Activated naive CD8-positive, alpha-beta T cell treated with anti-CD3 and anti-CD28 coated beads, Interleukin-2, amount 50 U/mL, for 16 hours (primary cell): ENCODE measurements at places on chromosomes 4 and X.

GRCh38 chr4:122797405-122798094 is 29.1 kb upstream of the FGF2 start:
- DNase-seq, result no peak

GRCh38 chr4:176762661-176763308 is 29.9 kb downstream of the VEGFC start:
- DNase-seq, result no peak

GRCh38 chrX:155028129-155028528 is 1.5 kb downstream of the FUNDC2 start:
- DNase-seq, result no peak

DNA sequence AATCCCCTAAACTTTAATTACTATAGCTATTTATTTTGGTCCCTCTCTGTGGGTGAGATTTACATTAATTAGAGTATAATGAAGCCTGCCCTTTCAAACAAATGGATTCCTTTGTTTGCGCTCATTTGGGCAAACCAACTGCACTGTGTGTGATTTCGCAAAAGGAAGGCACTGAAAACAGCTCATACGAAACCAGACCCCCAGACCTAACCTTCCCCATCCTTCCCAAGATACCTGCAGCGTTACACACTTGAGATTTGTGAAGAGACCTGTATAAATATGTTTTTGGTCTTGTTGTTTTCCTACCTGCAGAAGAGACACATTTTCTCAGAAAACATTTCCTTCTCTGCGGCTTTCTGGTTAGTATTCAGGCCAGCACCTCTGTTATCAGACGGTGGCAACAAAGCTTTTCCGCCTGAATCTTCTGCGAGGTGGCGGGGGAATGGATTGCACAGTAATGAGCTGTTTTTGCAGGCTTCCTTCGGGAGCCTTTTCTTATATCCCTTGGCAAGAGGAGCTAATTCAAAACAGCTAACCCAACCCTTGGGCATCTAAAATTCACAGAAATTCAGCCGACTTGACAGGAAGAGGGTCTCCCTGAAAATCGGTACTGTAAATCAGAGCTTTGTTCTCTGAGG is 47.6 kb downstream of the CBLL2 start:
- no peak for DNase-seq

DNA sequence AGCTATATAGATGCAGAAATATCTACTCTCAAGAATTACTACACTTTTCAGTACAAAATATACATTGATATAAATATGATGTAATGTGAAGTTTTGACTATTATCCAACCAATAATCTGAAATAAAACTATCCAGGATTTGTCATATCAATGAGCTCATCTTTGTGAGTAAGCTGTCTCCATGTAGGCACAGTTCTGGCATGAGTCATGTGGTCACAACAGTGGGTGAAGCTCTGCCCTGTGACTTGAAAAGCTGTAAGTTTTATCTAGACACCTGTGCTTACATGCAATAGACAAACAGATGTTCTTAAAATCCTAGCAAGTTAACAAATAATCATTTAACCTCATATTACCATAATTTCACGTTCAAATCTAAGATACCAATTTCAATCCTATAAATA is 192.7 kb downstream of the GABRG1 start:
- DNase-seq, result no peak

GRCh38 chr4:65747386-65747785 is 77.1 kb upstream of the EPHA5 start:
- DNase-seq, result no peak

- no peak for DNase-seq
Measured at GRCh38 chr4:185390941-185391340, 4.8 kb downstream of the LRP2BP start.

DNA sequence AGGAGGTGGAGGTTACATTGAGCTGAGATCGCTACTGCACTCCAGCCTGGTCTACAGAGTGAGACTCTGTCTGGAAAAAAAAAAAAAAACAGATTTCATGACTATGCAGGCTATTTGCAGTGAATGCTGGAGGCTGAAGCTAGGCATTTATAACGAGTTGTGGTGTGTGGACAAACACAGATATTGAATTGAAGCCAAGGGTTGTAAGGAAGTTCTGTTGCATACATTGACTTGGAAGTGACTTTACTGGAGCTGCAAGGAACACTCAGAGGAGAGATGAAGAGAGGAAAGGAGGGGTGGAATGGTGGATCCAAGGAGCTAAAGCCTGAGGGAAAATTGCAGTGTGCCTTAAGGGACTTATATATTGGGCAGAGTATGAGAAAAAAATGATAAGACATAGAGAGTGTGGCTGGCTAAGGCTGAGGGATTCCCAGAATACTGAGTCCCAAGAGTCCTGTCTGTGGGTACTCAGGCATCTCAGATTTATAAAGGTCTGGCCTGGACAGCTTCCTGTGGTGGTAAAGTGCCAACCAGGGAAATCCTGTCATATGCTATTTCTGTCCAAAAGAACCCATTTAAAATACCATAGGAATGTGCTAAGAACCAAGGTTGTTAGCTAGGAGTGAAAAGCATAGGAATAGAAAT is 87.8 kb upstream of the GUCY1A1 start:
- no peak for DNase-seq

DNA sequence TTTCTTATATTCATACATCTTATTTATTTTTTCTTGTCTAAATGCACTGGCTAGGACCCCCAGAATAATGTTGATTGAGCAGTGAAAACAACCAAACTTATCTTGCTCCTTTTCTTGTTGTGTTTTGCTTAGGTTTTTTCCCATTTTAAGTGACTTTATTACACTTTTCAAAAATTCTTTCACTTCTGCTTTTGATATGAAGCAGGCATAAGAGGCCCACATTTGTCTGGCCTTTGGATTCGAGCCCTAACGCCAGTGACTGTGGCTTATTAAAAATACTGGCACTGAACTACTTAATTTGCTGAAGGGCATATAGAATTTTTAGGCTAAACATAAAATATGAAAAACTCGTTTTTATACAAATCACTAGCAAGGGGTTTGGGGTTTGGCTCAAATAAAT is 197.0 kb downstream of the ASB9 start:
- no peak for DNase-seq

DNA sequence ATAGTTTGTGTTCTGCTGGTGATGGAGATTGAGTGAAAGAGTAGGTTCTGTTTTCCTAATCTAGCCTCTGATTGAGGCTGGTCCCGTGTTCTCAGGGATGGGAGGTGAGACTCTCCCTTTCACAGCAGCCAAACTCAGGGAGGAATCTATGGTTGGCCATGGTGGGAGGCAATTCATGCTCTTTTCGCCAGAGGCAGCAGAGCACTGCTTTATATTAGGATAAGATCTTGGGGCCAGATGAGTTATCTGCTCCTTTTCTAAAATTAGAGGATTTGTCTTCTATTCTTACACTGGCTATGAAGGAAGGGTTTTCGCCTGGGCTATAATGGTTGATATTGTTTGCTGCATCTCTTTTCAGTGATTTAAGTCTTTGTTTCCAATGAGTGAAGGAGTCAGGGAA is 63.9 kb upstream of the NLGN4X start:
- DNase-seq, result no peak

GRCh38 chrX:24877854-24878650 is 137.7 kb downstream of the ARX start:
- no peak for DNase-seq

- DNase-seq, result no peak
Measured at GRCh38 chr4:179465131-179465797, 2023.0 kb upstream of the AGA start.

- no peak for DNase-seq
Measured at GRCh38 chr4:117422297-117422696, 336.9 kb upstream of the TRAM1L1 start.

GRCh38 chrX:68832101-68832416 is 3.2 kb downstream of the EFNB1 start:
- no peak for DNase-seq

GRCh38 chrX:23662853-23663252 is 4.4 kb upstream of the PRDX4 start:
- no peak for DNase-seq

- no peak for DNase-seq
Measured at GRCh38 chrX:132591719-132592275, 103.0 kb upstream of the MBNL3 start.

- DNase-seq, result no peak
Measured at GRCh38 chr4:137545461-137545861, 13.2 kb upstream of the PCDH18 start.

- no peak for DNase-seq
Measured at GRCh38 chrX:24927372-24927771, 88.4 kb downstream of the ARX start.

- DNase-seq, result no peak
Measured at GRCh38 chrX:8586953-8587352, 122.3 kb downstream of the VCX3B start.

DNA sequence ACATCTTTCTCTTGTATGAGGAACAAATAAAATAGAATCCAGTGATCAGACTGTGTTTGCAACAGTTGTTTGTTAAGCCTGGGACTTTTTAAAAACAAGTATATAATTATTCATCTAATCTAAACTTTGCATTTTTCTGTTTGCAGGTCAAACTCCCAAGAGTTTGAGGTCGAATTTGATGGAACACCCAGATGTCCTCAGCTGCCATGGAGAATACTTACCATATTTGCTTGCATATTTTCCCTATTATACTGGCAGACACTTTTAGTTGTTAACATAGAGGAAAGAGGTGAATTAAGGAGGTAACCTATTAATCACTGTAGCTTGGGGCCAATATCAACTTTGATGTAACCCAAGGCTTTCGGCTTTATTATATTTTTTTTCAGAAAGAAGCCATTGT is 401.5 kb upstream of the DIPK2B start:
- no peak for DNase-seq

GRCh38 chr4:78213218-78213617 is 156.1 kb downstream of the FRAS1 start:
- DNase-seq, result no peak

DNA sequence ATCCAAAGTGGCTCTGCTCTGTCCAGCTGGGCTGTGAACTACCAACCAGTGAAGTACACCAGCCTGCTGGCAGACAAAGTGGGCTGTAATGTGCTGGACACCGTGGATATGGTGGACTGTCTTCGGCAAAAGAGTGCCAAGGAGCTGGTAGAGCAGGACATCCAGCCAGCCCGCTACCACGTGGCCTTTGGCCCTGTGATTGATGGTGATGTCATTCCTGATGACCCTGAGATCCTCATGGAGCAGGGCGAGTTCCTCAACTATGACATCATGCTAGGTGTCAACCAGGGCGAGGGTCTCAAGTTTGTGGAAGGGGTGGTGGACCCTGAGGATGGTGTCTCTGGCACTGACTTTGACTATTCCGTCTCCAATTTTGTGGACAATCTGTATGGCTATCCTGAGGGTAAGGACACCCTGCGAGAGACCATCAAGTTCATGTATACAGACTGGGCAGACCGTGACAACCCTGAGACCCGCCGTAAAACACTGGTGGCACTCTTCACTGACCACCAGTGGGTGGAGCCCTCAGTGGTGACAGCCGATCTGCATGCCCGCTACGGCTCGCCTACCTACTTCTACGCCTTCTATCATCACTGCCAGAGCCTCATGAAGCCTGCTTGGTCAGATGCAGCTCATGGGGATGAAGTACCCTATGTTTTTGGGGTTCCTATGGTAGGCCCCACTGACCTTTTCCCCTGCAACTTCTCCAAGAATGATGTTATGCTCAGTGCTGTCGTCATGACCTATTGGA is 22.6 kb downstream of the NLGN3 start:
- no peak for DNase-seq

GRCh38 chr4:124958847-124959246 is 246.3 kb upstream of the ANKRD50 start:
- DNase-seq, result no peak

GRCh38 chrX:56221101-56221500 is 11.1 kb upstream of the KLF8 start:
- no peak for DNase-seq

- no peak for DNase-seq
Measured at GRCh38 chr4:81652069-81652478, 180.4 kb upstream of the RASGEF1B start.

DNA sequence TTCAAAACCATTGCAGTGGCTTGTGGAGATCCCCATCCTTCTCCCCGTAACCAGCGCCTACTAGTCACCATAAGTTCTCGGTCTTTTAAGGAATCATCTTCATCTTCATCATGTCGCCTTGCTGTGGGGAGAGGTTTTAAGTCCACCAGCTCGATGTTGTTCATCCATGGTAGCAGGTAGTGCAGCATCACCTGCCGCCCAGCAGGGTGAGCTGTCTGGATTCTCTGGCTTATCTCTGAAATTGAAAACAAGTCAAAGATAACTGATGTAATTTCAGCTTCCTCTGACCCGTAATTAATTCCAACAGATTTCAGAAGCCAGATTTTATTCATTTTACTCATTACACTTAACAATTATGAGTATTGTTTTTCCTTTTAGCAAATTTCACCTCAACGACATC is 67.4 kb downstream of the ZAR1 start:
- no peak for DNase-seq

DNA sequence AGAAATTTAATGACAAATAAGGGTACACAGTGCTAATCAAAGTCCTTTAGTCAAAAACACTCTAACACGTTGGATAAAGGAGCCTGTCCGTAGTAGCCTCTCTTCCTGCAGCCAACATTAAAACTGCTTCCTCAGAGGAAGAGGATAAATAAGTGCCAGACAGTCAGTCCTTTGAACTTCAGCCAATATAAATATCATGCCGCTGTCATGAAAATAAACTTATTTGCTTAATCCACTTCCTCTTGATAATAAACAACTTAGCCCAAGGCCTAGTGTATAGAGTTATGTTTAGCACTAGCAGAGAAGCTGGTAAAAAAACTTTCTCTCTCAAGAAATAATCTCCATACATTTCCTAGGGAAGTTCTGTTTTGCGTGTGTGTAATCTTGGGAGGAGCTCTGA is 196.7 kb downstream of the HS3ST1 start:
- DNase-seq, result no peak

- no peak for DNase-seq
Measured at GRCh38 chr4:184014301-184014700, 109.2 kb downstream of the STOX2 start.
